ENCODE measurements at places on chromosomes 13 and 19.

DNA sequence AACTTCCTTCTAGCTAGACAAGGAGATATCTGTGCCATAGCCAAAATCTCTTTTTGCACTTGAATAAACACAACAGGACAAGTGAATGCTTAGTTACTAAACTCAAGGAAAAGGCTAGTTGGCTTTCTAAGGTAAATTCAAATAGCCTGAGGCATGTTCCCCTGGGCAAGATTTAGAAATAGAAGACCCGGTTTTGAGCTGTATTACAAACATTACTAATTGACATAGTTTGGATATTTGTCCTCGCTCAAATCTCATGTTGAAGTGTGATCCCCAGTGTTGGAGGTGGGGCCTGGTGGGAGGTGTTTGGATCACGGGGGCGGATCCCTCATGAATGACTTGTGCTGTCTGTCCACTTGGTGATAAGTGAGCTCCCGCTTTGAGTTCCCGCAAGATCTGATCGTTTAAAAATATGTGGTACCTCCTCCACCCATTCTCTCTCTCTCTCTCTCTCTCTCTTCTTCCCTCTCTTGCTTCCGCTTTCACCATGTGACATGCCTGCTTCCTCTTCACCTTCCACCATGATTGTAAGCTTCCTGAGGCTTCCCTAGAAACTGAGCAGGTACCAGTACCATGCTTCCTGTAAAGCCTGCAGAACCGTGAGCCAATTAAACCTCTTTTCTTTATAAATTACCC lies 3.9 kb upstream of the KBTBD6 start:
- DNase-seq, result no peak

DNA sequence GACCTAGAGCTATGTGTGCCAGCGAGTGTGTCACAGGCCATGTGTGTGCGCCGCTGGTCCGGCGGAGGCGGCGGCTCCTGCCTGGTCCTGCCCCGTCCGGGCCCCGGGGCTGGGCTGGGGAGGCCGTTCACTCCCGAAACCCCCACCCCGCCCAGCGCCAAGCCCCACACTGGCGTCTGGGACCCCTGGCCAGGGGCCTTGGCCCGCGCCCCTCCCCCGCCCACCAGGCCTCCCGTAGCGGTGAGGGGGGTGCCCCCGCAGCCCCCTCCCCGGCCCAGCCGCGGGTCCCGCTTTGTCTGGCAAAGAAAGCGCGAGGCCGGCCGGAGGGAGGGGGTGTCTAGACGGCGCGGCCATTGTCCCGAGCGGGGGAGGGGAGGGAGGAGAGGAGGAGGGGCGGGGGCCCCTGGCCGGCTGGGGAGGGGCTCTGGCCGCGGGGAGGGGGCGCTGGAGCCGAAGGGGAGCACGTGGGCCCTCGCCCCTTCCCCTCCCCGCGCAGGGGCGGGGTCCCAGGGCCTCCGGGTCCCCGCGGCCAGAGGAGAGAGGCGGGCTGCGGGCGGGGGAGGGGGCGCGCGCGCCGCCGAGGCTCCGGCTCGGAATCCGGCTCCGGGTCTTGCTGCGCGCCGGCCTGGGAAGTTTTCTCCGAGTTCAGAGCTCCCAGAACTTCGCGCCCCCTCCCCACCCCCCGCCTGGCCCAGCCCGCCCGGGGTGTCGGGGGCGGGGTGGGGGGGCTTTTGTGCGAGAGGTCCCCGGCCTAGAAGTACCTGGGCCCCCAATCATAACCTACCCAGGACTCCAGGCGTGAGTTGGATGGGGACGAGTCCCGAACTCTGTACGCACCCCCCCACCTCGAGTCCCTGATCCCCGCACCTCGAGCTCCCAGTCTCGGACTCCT lies 888 bp downstream of the NOTCH3 start:
- DNase-seq, result no peak

GRCh38 chr19:11267316-11268085 lies 5.2 kb upstream of the DOCK6 start:
- no peak for DNase-seq

DNA sequence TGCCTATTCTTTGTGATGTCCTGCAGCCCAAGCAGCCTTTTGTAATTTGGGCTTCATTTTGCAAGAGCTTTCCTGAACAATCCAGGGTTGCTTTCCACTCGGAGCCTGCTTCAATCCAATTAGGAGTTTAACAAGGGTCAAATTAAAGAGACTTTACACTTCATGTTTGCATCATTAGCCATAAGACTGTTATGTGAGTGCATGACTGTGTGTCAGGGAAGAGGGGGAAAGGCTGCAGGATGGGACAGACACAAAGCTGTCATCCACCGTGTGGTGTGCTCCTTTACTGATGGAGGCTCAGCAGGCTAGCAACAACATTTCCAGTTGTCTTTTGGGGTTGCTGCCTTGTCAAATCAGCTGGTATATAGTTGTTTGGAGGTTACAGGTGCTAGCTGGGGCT lies 23.7 kb upstream of the MAB21L1 start:
- no peak for DNase-seq

- DNase-seq, result no peak
Measured at GRCh38 chr13:105087945-105088344, 1447.5 kb downstream of the EFNB2 start.

All from activated T-cell treated with anti-CD3 and anti-CD28 coated beads, Interleukin-2, amount 50 U/mL, for 4 hours (primary cell).